ENCODE measurements at places on chromosomes 16 and 17. TPM values are rescaled to one million over a fixed set of nuclear protein-coding genes. Genes with fewer than 3 reads are reported as not detected.

PPM1E gene
- total RNA-seq = 52.5 TPM

KRT33B gene
- total RNA-seq = 0.61 TPM

RPS2 gene
- total RNA-seq = 1,772 TPM

RHBDL1 gene
- total RNA-seq = 8.2 TPM

CCR7 gene
- total RNA-seq = not detected

MYH13 gene
- total RNA-seq = not detected

CSH2 gene
- total RNA-seq = 0.56 TPM

PPP4C gene
- total RNA-seq = 124 TPM

MYH8 gene
- total RNA-seq = 0.96 TPM

FNDC8 gene
- not detected for total RNA-seq

CES2 gene
- 38.6 TPM for total RNA-seq

DNA sequence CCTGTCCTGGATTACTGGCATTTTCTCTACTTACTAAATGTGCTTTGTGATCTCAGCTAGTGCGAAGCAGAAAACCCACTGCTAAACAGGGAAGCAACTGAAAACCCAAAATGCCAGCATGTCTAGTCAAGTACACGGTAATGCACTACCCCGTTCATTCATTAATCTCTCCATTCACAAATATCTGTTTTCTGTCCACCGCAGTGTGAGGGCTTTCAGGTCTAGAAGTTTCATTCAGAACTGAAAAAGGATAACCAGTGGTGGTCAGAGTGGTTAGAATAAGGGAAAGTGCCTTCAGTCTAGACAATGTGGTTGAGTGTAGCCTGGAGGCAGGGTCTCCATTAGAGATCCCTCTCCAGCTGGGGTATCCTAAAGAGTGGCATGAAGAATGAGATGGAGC is 68.3 kb downstream of the C17orf67 start:
- DNase-seq = no peak
- H3K27me3 ChIP-seq = no peaks in the 10 kb centered on the region
- H3K36me3 ChIP-seq = no peaks in the 10 kb centered on the region

- peak overlapping the region; percentile 9 for H3K4me3 ChIP-seq
- peaks cover 15% of the 10 kb centered on the region for H3K36me3 ChIP-seq
- H3K4me1 ChIP-seq = no peaks in the 10 kb centered on the region
- H3K27me3 ChIP-seq = peaks cover 3% of the 10 kb centered on the region
- no peak overlapping the region for H3K27ac ChIP-seq
Measured at GRCh38 chr17:80316431-80316830, 55.8 kb downstream of the RNF213 start.

DNA sequence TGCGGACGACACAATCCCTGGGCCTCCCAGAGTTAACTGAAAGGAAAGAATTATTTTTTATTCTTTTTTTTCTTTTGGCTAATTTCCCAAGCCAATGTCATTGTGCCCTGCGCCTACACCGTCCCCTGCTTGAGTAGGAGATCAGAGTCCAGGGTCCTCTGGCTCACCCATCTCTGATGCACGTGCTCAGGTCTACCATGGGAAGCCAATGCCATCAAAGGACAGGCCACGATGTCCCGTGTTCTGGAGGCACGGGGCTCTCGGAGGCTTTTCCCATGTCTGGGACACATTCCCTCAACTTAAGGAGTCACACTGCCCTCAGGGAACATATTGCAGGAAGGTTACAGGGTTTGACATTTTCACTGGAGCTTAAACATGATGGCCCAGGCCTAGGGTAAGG is 123.7 kb downstream of the SLC39A11 start:
- no peak overlapping the region for H3K27ac ChIP-seq
- peaks cover 4% of the 10 kb centered on the region for H3K36me3 ChIP-seq
- no peak for DNase-seq

DNA sequence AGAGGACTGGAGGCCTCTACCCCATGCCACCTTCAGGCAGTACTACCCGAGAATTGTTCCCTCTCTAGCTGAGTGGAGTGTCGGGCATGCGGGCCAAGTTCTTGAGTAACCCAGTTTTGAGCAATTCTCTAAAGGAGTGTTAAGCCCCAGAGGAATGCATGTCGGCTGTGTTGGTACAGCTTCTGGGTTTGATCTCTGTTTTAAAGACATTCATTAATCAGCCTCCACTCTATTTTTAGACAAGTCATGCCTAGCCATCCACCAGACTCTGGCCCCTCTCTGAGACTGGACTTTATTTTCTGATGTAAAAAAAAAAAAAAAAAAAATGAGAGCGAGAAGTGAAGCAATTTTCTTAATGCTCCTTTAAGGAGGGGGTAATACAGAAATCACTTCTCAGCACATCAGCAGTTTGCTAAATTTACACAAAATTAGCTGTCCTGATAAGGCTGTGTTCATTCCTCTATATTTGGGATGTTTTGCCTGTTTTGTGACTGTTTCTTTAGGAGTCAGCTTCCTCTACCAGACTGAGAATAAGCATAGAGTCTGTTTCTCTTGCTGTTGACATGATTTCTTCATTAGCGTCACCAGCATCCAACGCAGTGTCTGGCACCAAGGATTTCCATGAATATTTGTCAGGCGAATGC is 88.7 kb downstream of the AXIN2 start:
- no peak overlapping the region for H3K27ac ChIP-seq
- peaks cover 8% of the 10 kb centered on the region for H3K27me3 ChIP-seq

GRCh38 chr16:21088646-21089538 is 61.8 kb downstream of the DNAH3 start:
- H3K27me3 ChIP-seq = peaks cover 2% of the 10 kb centered on the region
- H3K4me3 ChIP-seq = no peak overlapping the region
- no peak overlapping the region for H3K27ac ChIP-seq
- H3K4me1 ChIP-seq = no peaks in the 10 kb centered on the region

- peaks cover 6% of the 10 kb centered on the region for H3K4me1 ChIP-seq
- H3K4me3 ChIP-seq = peak overlapping the region; percentile 20
- H3K27ac ChIP-seq = no peak overlapping the region
- DNase-seq = peak; percentile 54
- H3K36me3 ChIP-seq = no peaks in the 10 kb centered on the region
Measured at GRCh38 chr17:42669977-42670788, 6.6 kb downstream of the PLEKHH3 start.

GRCh38 chr16:68367030-68367429 is 56.2 kb downstream of the PRMT7 start:
- H3K27ac ChIP-seq = peak overlapping the region; percentile 62
- DNase-seq = no peak
- peaks cover 37% of the 10 kb centered on the region for H3K4me1 ChIP-seq
- no peak overlapping the region for H3K4me3 ChIP-seq

GRCh38 chr17:65558683-65559460 is 2.6 kb downstream of the AXIN2 start:
- H3K4me3 ChIP-seq = no peak overlapping the region
- peaks cover 11% of the 10 kb centered on the region for H3K27me3 ChIP-seq
- no peak for DNase-seq

DNA sequence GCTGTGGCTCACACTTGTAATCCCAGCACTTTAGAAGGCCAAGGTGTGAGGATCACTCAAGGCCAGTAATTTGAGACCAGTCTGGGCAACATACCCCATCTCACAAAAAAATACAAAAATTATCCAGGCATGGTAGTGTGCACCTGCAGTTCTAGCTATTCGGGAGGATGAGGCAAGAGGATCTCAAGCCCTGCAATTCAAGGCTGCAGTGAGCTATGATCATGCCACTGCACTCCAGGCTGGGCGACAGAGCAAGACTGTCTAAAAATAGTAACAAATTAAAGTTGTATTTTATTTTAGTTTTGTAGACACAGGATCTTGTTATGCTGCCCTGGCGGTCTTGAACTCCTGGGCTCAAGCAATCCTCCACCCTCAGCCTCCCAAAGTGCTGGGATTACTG is 18.2 kb downstream of the USP31 start:
- H3K4me3 ChIP-seq = no peak overlapping the region
- H3K27me3 ChIP-seq = no peaks in the 10 kb centered on the region
- H3K27ac ChIP-seq = no peak overlapping the region
- H3K36me3 ChIP-seq = no peaks in the 10 kb centered on the region
- H3K4me1 ChIP-seq = peaks cover 18% of the 10 kb centered on the region

GRCh38 chr17:81080019-81080418 is 45.1 kb downstream of the BAIAP2 start:
- peaks cover 5% of the 10 kb centered on the region for H3K36me3 ChIP-seq
- H3K27me3 ChIP-seq = peaks cover 44% of the 10 kb centered on the region

GRCh38 chr17:10116753-10117420 is 81.5 kb downstream of the GAS7 start:
- H3K4me3 ChIP-seq = peak overlapping the region; percentile 2
- DNase-seq = no peak
- no peak overlapping the region for H3K27ac ChIP-seq
- H3K36me3 ChIP-seq = peaks cover 9% of the 10 kb centered on the region

- H3K36me3 ChIP-seq = no peaks in the 10 kb centered on the region
- no peaks in the 10 kb centered on the region for H3K4me1 ChIP-seq
- H3K4me3 ChIP-seq = no peak overlapping the region
- peak; percentile 27 for DNase-seq
Measured at GRCh38 chr17:2694381-2695242, 17.0 kb downstream of the CLUH start.

DNA sequence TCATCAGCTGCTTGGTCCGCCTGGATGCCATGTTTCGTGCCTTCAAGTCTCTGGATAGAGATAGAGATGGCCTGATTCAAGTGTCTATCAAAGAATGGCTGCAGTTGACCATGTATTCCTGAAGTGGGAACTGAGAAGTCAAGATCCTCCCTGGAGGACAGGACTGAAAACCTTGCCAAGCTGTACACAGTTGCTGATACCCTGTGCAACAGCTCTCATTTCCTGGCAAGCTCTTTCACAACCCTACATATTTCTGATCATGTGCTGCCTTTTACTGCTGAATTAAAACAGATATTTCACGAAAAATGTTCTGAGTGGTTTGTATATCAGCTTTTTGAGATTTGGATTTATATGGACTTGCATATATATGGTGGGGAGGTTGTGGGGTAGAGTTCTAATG is 898 bp downstream of the CAPNS2 start:
- H3K4me1 ChIP-seq = peaks cover 6% of the 10 kb centered on the region
- no peak overlapping the region for H3K4me3 ChIP-seq
- H3K27ac ChIP-seq = no peak overlapping the region

Measured in glutamatergic neuron (in vitro differentiated cells).